Putamen (tissue), 1 donor: ENCODE measurements at places on chromosomes 12 and 14.

DNA sequence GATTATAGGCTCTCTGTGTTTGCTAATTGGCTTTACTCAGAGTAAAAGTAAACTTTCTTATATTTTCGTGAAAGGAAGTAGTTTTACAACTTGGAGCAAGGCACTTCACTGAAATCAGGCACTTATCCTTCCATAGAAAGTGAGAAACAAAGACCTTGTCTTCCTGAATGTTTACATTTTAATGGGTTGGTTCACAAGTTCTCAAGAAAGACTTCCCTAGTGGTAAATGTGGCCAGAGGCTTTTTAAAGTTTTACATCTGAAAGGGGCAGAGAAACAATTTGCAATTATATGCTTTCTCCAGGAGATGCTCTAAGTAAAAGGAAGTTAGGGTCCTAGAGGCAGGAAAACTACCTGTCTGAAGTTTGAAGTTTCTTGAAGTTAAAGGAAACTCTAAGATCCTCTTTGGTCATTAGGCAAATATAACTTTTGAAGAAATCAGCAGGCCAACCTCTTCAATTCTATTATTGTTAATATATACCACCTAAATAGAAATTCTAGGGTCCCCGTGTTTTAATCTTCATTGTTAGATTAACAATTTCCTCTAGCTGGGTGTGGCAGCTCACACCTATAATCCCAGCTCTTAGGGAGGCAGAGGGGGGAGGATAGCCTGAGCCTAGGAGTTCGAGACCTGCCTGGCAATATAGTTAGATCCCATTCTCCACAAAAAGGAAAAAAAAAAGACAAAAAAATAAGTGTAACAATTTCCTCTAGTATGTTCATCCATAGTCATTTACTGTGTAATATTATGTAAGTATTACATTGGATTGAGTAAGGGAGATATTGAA lies 644.9 kb upstream of the FOXG1 start:
- no peak for DNase-seq

GRCh38 chr12:100497105-100497795 lies 23.6 kb downstream of the NR1H4 start:
- no peak for DNase-seq

- no peak for DNase-seq
Observed at GRCh38 chr12:24507827-24508226, 441.1 kb downstream of the BCAT1 start.

GRCh38 chr12:2732290-2732689 lies 62.5 kb upstream of the FKBP4 start:
- no peak for DNase-seq

GRCh38 chr14:71996610-71997009 lies 64.4 kb downstream of the RGS6 start:
- DNase-seq = no peak

GRCh38 chr14:96756745-96757144 lies 40.4 kb upstream of the VRK1 start:
- no peak for DNase-seq

GRCh38 chr12:108080363-108080762 lies 48.7 kb upstream of the WSCD2 start:
- no peak for DNase-seq

GRCh38 chr14:105507247-105507646 lies 16.2 kb downstream of the TEDC1 start:
- no peak for DNase-seq

DNA sequence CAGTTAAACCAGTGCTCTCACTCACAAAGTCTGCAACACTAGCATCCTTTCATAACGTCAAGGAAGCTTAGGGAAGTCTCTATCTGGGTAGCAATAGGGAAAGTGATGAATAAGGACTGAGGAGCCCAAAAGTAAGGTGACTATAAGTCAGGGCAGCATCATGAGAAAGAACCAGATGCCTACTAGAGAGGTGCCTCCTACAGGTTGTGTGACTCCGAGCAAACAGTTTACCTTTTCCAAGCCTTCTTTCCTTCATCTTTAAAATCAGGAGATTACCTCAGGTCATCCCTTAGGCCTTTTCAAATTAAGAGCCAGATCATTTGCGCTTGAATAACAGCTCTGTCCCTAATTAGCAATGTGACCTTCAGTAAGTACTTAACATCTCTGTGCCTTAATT lies 40.2 kb downstream of the RTN1 start:
- DNase-seq = no peak

- DNase-seq = no peak
Observed at GRCh38 chr12:109654357-109654756, 59.3 kb upstream of the FAM222A start.

GRCh38 chr12:89453121-89453978 lies 71.2 kb downstream of the GALNT4 start:
- DNase-seq = no peak

GRCh38 chr12:82130762-82131161 lies 227.4 kb downstream of the CCDC59 start:
- no peak for DNase-seq

DNA sequence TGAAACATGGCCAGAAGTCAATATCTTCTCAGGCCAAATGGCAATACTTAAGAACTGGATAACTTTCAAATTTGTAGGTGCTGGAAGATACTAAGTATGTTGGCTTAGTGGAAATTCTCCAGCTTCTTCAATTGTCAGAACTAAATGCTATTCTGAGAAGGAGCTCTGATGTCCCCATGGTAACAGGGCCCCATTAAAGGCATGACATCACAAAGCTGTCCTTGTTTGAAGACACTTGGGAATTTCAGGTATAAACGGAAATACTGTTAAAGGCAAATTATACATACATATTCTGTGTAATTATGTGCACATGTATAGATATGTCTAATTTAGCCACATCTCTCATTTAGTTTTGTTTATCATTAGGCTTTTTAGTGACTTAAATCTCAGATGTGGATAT lies 210.0 kb upstream of the SEL1L start:
- DNase-seq = peak; percentile 49

- no peak for DNase-seq
Observed at GRCh38 chr12:39364196-39364595, 78.7 kb downstream of the KIF21A start.

- DNase-seq = no peak
Observed at GRCh38 chr14:51873221-51873893, 12.9 kb downstream of the GNG2 start.

DNA sequence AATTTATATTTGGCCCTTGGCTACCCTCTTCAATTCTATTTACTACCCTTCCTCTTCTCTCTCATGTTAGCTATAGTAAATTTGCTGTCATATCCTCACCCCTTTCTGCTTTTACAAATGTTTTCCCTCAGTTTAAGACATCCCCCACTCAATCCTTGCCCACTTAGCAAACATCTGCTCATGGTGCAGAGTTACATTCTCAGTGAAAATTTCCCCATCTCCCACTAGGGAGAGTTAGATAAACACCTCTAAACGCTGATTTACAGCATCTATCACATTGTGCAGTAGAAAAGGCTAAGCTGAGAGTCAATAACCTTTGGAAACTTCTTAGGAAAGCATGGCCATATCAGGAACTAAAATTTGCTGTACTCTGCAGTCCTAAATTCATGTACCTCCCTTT lies 69.0 kb downstream of the DENND5B start:
- DNase-seq = no peak

DNA sequence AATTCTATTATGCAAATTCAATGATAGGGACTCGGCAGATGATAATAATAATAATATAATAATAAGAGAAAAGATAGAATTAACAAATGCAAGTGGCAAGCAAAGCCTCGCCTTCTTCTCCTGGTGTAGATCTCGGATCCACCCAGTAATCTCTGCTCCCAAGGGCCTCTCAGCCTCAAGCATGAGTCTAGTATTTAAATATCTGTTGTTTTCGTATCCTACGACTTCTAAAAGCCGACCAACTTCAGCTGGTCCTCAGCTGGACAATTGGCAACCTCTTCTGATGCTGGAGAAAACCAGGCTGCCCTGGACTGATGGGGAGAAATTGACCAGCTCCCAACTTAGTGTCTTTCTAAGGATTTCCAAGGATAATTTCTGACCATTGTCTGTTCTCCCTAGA lies 14.0 kb upstream of the MAP1LC3B2 start:
- no peak for DNase-seq

- no peak for DNase-seq
Observed at GRCh38 chr12:138898-139534, 72.4 kb downstream of the IQSEC3 start.

GRCh38 chr12:109952160-109952858 lies 43.9 kb downstream of the GIT2 start:
- DNase-seq = no peak

GRCh38 chr14:100442498-100443490 lies 119.7 kb downstream of the SLC25A47 start:
- no peak for DNase-seq

DNA sequence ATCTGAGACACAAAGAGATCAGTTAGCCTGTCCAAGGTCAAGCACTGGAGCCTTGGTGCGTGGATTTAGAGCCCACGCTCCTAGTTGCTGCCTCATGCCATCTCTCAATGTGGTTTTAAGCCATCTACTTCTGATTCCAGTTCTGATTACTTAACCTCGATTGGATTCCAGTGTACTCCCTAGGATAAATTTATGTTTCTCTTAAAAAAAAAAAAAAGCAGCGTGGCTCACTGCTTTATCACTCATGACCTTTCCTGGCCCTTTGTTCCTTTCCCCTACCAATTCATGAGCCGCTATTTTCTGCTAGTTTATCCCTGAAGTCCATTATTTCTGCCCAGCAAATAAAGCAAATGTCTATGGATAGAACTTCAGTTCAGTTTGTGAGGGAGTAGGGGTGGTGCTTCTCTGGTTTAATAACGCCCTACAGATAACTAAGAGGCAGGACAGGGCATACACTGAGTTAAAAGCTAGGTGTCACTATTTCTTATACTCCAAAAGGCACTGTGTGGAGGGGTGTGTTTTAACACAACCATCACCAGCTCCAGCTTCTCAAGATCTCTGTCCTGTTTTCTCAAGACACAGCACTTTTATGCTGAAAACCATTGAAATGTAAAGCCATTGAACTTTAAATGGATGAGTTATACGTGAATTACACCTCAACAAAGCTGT lies 9.8 kb upstream of the PARP11 start:
- DNase-seq = no peak

- DNase-seq = no peak
Observed at GRCh38 chr14:65962952-65963351, 523.2 kb upstream of the CCDC196 start.
